ENCODE measurements at places on chromosomes 12 and 14.

DNA sequence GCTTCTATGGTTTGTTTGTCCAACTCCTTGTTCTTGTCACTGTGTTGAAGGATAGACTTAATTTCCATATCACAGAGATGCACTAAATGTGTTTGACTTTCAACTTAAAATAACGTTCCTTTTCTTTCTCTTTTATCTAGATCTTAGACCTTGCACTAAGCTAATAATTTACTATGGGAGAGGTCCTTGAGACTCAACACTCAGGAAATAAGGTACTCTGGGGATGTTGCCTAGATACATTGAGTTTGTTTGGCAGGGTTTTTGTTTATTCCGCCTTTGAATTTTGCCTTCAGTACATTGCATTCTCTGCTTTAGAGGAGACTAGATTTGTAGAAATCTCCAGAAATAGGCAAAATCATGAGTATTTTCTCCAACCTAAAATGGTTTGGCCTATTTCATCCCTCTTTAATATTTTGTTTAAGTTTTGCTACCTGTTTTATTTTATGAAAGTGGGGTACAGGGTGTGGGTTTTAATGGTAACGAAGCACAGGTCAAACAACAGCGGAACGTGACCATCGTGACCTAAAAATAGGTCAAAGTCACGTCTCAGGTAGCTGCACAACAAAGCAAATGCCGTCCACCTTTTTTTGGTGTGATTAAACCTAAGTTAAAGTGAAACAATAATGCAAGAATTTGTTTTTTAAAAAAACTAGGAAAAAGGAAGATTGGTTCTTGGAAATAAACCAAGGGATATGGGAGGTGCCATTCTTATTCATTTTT lies 115.3 kb upstream of the CPSF6 start:
- no peak for DNase-seq

DNA sequence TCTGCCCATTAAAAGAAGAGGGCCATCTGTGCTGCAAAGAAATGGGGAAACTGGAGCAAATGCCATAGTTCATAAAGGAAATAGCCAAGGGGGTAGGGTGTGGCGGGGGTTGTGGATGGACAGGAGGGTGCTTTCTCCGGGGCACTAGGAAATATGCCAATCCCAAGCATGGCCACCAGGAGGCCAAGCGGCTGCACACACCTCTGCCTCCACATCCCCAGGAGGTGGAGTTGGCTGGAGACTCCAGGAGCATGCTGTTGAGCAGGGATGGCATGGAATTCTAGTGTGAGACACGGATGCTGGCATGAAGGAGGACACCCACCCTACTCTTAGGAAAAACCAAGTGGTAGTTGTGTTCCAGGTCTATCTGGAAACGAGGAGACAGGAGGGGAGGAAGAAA lies 25.2 kb downstream of the NID2 start:
- DNase-seq = no peak

DNA sequence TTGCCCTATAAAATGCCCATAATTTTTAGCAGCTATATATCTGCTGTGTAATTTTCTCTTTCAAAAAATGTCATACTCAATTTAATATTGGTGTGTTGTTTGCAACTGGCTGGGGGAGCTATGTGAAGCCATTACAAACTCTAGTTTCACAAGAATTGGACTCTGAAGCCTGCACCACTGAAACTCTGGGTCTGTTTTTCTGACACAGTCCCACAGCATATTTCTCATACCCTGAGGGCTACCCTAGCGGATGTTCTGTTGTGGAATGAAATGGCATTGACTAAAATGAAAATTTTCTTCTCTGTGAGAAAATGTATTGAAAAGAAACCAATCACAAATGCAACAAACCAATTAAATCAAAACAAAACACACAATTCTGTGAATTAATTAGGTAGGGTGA lies 284.6 kb upstream of the NPAS3 start:
- no peak for DNase-seq

DNA sequence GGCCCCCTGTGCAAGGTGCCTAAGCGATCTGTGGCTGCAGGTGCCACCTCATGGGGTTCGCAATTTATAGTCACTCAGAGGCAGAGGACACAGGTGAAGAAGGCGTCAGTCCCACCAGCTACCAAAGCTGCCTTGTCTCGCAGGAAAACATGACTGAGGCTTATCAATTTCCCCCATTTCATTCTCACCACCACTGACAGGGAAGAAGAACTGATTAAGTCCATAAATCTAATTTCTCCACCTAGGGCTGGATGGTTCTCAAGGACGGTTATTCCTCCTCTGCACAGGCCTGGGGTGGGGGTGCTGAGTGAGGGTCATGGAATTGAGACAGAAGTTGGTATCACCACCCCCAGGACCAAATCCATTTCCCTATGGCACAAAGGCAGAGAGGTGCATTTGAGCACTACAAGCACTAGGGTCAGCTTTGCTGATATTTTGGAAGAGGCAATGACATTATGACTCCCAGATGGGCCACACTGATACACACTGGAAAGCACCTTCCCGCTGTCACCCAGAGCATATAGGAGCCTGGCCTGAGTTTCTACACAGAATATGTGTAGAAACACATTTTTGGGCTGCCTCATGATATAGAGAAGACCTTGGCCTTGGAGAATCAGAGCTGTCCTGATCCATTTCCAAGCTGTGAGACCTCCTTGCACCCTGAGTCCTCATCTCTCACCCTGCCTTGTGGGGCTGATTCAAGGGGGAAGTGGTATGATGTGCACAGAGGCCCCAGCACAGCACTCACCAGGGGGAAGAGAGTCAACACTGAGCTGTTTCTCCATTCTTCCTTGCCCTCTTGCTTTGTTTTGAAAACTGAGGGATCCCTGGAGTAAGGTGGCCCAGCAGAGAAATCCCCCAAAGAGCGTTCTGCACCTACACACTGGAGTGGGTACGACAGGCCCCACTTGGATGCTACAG lies 59.4 kb downstream of the PITPNM2 start:
- DNase-seq = no peak

DNA sequence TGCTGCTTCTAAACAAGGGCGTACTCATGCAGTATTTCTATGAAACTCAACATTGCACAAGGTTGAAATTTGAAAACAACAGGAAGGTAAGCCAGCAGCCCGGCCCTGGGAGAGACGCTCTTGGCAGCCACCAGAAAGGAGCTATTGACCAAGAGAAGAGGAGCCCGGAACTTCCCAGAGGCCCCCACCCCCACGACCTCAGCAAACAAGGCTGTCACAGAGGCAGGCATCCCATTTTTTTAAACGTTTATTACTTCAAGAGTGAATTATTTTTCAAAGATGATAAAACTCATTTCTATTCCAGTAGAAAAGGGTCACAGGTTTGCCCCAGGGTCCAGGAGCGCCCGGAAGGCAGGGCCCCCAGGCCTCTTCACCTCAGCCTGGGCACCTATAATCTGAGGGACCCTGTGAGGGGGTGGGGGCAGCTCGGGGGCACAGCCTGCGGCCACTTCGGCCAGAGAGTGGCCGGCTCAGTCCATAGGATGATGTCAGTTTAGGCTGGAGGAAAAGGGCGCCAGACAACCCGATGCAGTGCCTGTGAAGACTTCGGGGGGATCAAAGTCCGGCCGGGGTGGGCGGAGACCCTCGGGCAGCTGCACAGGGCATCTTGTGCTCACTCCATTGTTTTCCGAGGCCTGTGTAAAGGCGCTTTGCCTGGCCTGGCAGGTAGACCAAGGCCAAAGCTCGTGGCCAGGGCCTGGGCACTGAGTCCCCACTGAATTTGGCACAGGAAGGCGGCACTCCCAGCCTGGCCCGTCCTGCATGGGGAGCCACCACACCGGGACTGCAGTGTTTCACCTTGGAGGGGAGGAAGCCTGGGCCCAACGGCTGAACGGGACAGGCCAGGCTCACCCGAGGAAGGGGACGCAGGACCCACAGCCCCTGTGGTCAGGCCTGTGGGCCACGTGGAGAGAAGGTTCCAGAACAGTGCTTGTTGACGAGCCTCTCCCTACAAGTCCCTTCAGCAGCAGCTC lies 86.0 kb downstream of the SCARB1 start:
- no peak for DNase-seq

DNA sequence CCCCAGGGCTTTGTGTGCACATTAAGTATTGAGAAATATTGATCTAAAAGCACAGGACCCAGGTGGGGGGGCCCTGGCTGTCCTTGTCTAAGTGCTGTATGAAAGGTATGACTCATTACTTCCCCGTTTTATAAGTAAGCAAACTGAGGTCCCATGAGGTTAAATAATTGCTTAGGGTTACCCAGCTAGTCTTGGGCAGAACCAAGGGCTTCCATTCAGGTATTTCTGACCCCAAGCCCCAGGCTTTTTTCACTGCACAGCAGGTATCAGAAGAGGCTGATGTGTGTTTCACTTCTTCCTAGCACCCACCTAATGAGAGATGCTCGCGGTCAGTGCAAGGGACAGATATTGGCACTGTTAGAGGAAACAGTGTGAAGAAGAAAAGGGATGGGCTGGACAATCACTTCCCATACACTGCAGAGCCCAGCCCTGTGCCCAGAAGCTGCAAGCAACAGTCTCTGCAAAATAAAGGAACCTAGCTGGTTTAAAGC lies 4.7 kb upstream of the TC2N start:
- DNase-seq = no peak

DNA sequence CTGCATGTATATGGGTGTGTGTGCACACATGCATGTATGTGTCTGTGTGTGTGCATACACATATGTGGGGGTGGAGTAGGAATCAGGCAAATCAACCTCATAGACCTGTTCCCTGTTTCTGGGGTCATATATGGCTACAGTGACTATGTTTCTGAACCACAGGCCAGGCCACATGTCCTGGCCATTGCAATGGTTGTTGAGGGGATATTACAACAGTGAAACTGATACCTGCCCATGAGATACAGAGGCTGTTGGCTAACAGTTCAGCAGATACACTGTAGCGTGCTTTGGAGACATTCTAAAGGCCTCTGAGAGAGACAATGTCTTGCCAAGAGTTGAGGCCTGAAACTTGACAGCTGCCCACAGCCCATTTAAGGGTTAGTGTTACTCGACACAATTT lies 47.3 kb upstream of the FOS start:
- DNase-seq = no peak

DNA sequence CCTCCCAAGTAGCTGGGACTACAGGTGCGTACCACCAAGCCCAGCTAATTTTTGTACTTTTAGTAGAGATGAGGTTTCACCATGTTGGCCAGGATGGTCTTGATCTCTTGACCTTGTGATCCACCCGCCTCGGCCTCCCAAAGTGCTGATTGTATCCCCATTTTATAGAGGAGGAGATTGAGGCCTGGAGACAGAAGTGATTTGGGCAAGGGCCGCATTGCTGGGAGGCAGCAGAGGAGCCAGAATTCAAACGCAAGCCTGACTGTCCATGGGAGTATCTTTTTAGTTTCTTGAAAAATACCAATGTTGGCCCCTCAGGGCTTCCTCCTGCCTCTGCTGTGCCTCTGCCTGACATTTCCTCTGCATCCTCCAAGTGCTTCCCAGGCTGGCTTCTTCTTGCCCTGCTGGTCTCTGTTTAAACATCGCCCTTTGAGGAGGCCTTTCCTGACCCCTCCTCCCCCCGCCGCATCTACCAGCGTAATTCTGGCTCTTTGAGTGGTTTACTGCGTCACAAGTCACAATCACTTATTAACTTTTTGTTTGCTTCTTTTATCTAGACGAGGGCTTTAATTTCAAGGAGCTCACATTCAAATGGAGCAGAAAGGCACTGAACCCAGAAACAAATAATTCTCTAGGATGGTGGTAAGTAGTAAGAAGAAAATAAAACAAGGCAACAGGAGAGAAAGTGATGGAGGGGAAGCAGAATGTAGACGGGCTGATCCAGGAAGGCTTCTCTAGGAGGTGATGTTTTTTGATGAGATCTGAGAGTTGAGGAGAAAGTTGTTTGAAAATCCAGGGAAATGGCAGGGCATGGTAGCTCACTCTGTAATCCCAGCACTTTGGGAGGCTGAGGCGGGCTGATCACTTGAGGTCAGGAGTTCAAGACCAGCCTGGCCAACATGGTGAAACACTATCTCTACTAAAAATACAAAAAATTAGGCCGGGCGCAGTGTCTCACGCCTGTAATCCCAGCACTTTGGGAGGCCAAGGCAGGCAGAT lies 91.0 kb upstream of the MED13L start:
- DNase-seq = no peak

- DNase-seq = no peak
Measured at GRCh38 chr12:72264548-72265175, 7.5 kb upstream of the TRHDE start.

GRCh38 chr12:67352682-67353081 lies 83.5 kb downstream of the CAND1 start:
- DNase-seq = no peak

DNA sequence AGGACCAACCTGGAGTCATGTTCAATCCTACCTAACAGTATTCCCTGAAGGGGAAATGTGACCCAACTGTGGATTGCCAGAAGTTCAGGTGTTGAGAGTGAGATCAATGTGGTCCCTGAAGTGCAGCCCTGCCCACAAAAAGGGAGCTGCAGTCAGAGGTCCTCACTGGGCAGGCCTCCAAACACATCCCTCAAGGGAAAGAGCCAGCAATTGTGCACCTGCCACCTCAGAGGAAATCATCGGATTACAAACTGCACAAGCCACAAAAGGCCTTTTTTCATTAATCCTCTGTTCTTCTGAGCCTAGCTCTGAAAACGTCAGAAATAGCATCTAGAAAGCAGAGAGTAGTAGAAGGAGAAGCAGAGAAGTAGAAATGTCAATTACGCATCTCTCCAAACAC lies 10.8 kb upstream of the MDM1 start:
- DNase-seq = no peak

DNA sequence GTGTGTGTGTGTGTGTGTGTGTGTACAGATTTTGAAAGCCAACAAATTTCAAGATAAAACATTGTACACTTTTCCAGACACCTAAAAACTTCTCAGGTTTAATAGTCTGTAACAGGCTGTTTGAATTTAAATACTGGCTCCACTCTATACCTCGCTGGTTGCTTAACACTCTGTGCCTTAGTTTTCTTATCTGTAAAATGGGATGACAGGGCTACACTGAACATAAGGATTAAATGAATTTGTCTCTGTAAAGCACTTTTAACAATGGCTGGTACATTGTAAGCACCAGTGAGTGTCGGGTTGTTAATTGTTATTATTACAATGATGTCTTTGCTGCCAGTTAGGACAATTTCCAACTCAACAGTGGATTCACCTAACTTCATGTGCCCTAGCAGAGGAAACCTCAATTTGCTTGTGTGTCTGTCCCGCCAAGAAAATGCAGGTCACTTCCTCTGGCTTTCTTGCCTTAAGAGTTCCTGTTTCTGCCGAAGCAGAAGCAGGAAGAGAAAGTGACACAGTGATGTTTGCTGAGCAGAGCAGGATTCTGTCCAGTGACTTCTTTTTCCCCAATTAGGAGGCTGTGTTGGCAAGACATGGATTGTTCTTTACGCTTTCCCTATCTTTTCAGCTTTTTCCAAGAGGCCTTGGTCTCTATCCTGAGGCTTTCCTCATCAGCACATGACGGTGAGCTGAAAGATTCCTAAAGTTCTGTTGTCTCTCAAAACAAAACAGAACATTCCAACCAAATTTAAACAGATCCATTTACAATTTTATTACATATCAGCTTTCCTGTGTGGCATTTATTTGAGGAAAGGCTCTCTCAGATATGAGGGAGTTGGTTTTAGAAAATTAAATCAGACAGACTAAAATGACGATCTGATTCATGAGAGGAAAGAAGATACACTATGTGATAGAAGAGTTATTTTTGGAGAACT lies 154.1 kb upstream of the ATP2B1 start:
- DNase-seq = no peak

Data from D721Med (cell line).